AG04450 (cell line): ENCODE measurements at places on chromosomes 1 and 21.
A peak's percentile ranks its signal among the peaks of the same experiment; 100 is the strongest.

GRCh38 chr1:151056149-151056548 is 3.3 kb downstream of the CDC42SE1 start:
- DNase-seq: no peak

DNA sequence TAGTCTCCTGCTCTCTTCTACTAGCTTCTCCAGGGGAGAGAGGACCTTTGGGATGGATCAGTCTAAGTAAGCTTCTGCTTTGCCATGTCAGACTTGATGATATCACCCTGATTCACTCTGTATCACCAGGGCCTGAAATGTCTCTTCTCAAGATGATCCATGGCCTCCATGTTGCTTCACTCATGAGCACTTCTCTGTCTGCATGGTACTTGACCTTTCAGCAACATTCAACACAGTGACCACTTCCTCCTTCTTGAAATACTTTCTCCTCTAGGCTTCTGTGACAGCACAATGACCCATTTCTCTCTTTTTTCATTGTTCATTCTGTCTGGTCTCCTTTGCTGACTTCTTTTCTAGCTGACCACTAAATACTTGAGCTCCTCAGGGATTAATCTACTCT is 35.3 kb upstream of the NGF start:
- DNase-seq: peak; percentile 34

DNA sequence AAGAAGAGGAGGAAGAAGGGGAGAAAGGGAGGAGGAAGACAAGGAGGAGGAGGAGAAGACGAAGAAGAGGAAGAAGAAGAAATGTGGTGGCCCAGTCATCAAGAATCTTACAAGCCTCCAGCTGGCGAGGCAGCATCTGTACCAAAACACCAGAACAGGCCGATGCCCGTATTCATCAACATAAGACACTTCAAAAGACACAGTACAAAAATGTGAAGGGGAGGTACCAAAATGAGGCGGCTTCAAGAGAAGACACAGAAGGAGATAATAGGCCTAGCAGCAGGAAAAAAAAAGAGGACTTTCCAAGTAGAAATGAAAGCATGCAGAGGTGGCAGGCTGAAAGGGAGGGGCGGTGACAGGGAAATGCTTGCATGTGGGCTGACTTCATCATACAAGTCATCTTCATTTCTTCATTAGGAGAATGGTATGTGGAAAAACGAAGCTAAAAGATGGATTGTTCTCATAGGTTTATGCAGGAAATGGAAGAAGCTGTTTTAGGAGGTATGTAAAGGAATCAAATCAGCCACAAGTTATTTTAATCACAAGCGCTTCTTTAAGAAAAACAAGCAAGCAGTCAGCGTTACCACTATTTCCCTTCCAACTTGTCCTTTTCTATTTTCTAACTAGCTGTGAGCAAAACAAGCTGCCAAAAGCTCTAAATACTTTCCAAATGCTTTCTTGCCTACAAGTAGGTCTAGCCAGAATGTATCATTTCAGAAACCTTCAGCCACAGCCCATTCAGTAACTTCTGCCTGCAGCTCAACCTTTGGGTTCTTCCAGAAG is 192.3 kb downstream of the SLC45A1 start:
- peak; percentile 67 for DNase-seq

- no peak for DNase-seq
Observed at GRCh38 chr1:9260059-9260766, 25.6 kb downstream of the H6PD start.

GRCh38 chr1:234440348-234440747 is 38.6 kb downstream of the TARBP1 start:
- DNase-seq: no peak

- DNase-seq: no peak
Observed at GRCh38 chr1:7224644-7225043, 439.4 kb downstream of the CAMTA1 start.

GRCh38 chr21:27454234-27454633 is 487.3 kb upstream of the ADAMTS5 start:
- no peak for DNase-seq

GRCh38 chr1:99264201-99265021 is at the start of gene PLPPR4:
TSS of gene PLPPR4 (plus strand) at chr1:99264492. CDS start at chr1:99264594, 102 bp downstream.
- no peak for DNase-seq
